ENCODE measurements at places on chromosomes 1 and 21.

DNA sequence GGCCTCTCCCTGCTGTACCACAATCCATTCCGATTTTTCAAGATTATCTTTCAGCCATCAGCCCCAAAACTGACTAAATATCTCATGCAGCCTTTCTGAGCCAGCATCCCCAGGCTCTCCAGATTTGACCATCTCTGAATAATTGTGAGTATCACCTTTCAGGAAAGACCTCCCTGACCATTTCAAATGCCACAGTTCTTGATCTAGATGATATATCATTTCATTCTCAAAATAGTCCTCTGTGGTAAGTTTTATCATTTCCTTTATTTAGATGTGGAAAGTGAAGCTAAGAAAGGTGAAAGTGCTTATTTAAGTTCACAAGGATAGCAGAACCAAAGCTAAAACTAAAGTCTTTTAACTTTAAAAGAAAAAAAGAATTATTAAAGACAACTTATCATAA lies 244.0 kb downstream of the PLPP3 start:
- DNase-seq, result no peak

GRCh38 chr1:175114996-175115395 lies 47.4 kb downstream of the TNN start:
- DNase-seq, result no peak

GRCh38 chr1:222521299-222522104 lies 26.4 kb downstream of the HHIPL2 start:
- no peak for DNase-seq

DNA sequence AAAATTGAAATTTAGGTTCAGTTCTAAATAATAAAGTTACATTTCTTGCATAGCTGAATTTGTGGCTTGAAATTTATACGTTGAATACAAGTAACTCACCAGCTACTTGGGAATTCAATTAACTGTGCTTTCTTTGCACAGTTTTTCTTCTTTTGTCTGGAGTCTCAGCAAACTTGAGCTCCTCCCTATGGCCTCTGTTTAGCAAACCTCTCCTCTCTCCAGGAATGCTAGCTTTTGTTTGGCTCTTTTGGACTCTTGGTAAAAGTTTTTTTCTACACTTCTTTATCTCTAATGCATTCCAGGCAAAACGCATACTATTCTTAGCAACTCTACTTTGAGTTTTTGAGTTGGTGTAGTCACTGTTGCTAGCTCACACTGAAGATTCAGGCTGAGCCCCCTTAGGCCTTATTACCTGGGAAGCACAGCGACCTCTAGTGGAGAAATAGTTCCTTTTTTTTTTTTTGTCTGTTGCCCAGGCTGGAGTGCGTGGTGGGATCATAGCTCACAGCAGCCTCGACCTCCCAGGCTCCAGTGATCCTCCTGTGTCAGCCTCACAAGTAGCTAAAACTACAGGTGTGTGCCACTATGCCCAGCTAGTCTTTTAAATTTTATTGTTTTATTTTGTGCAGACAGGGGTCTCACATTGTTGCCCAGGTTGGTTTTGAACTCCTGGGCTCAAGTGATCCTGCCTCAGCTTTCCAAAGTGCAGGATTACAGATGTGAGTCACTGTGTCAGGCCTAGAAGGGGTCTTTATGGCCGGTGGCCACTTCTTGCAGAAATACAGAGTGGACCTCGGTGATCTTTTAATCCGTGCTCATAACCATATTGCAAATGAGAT lies 61.7 kb downstream of the CASQ2 start:
- DNase-seq, result no peak

Data from T-helper 22 cell (primary cell).